Naive thymus-derived CD4-positive, alpha-beta T cell (primary cell): ENCODE measurements at places on chromosomes 7 and 10.

DNA sequence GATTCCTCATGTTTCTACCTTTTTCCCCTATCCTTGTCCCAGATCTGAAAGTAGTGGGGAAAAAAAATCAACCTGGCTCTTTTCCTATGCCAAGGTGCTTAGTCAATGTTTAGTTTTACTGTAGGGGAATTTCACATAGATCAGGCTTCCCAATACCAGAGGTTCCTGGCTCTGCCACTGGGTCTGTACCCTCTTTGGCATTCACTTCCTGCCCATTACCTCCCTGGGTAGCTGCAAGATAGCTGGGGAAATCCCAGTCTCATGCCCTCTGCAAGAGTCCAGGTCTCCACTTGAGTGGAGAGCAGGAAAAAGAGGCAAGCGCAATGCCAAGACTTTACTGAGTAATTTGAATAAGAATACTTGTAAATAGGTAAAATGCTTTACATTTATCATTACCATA is 3.5 kb upstream of the BPGM start:
- DNase-seq: no peak

DNA sequence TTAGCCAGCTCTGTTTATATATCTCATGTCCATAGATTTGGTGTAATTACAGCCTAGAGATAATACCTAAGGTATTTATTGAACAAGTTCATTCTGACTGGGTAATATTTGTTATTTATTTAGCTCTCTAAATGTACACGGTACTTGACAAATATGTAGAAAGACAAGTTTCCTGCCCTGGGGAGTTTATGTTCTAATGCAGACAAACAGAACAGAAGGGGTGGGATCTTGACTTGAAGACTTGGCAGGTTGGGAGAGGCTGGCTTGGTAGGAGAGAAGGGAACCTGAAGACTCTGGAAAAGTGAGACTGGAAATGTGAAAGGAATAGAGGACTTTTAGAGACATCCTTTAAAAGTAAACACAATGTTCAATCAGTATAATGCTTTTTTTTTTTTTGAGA is 97.7 kb upstream of the CDK6 start:
- DNase-seq: no peak

DNA sequence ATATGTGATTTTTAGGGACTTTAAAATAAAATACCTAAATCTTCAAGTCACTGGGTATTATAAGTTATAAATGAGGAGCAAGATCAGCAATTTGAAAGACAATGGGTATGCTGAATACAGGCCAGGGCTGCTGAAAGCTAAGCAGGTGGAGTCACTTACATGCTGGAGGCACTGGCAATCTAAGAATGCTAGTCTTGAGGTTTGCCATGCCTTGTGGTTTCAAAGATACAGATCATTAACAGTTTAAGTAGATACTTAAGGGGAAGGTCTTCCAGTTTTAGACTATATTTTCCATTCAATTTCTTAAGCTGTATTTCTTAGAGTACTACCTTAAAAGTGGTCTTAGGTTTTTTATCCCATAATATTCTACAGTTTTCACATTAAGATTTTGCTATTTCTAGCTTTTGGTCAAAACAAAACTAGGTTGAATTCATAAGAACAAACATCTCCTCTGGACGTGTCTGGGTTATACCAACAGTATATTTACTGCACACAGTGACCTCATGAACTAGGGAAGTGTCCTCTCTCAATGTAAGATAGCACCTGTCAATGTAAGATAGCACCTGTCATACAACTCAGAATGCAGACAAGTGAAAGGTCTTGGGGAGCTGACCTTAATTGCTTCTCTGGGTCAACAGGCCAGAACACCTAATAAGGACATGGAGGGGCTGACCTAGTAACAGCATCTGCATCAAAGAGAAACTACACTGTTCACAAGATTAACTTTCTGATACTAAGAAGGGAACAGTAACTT is 2.0 kb downstream of the SRI start:
- no peak for DNase-seq

DNA sequence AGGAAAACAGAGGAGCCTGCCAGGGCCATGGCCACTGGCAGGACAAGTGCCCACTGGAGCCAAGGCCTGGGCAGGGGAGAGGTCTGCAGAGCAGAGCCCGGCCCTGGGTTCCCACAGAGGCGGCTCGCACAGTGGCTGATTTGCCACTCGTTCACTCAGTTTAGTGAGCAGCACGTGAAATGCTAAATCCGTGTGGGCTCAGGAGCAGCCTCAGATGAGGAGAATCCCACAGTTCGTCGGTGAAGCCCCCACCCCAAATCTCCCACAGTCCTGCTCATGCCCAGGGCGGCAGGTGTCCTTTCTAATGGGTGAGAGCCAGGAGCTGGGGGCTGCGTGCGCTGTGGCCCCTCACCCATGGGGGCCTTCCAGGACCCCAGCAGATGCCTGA is 107.7 kb upstream of the FAM20C start:
- DNase-seq: no peak

GRCh38 chr7:69643708-69644445 is 45.6 kb downstream of the AUTS2 start:
- DNase-seq: no peak

GRCh38 chr7:37713613-37714012 is 30.0 kb downstream of the GPR141 start:
- no peak for DNase-seq

DNA sequence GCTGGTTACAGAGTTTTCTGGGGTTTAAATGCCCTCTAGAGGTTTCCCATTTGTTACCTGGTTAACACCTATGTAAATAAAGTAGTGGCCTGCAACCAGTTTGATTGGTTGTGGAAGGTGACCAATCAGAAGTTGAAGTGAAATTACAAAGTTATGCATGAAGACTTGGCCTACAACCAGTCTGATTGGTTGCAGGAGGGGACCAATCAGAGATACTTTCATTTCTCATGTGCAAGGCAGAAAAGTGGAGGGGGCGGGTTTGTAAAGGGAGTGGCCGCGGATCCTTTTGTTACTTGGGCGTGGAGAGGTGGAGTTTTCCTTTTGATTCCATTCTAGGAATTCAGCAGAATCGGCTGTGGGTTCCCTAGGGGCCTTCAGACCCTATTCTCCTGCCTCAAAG is 80.8 kb downstream of the SEC23IP start:
- no peak for DNase-seq
